SJSA1 (cell line): ENCODE measurements at places on chromosomes 4 and X. TPM values are rescaled to one million over a fixed set of nuclear protein-coding genes. Genes with fewer than 3 reads are reported as not detected.
A peak's percentile ranks its signal among the peaks of the same experiment; 100 is the strongest.

DNA sequence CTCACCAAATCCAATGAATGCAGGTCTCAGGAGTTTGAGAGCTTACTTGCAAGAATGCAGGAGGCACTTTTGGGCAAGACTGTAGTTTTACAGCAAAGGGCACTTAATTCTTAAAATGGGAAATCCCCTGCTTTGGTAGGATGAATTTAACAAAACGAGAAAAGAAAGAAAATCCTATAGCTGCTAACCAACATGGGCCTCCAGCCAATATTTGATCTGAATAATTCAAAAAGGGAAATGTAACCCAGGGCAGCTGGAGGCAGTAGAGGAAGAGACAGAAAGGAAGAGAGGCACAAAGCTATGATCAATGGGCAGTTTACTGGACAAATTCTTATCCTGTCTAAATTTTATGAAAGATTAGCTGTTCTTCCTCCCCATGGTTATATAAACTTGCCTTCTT is 142.3 kb downstream of the SH3KBP1 start:
- H3K4me1 ChIP-seq = no peaks in the 10 kb centered on the region
- no peaks in the 10 kb centered on the region for H3K27me3 ChIP-seq
- no peak overlapping the region for H3K27ac ChIP-seq
- H3K4me3 ChIP-seq = no peak overlapping the region
- H3K36me3 ChIP-seq = no peaks in the 10 kb centered on the region
- no peak for DNase-seq

DNA sequence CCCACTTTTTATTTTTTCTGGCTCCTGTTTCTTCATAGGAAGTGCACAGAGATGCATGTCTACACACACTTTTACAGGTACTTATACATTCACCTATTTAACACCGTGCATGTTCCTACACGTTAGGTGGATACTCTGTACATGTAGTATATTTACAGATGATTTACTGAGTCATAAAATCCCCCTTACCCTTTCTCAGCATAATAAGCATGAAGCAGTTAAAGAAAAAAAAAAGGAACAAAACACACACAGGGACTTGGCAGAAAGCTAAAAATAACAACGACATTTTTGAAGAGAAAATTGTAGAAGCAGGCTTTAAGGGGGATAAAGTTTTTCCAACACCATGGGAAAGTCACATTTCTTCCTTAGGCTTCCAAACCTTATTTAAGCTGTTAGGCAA is 96.4 kb upstream of the IQCM start:
- no peaks in the 10 kb centered on the region for H3K27me3 ChIP-seq
- DNase-seq = no peak
- H3K4me3 ChIP-seq = no peak overlapping the region
- no peaks in the 10 kb centered on the region for H3K4me1 ChIP-seq
- no peaks in the 10 kb centered on the region for H3K36me3 ChIP-seq

DNA sequence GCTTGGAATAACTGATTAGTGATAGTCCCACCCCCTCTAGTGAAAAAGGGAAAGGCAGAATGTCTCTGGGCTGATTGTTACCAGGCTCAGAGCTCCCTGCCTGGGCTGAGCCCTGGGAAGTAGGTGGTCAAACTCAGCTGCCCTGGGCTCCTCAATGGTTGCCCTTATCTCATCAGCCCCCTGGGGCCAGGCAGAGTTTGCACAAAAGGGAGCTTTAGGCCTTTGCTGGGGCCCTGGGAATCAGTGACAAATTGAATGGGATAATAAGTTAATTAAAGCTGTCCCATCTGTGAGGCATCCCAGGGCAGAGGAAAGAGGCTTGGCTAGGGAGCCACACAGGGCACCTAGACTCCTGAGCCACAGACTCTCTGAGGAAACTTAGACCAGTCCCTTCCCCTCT is 89.0 kb downstream of the EFNB1 start:
- DNase-seq = no peak
- no peaks in the 10 kb centered on the region for H3K27me3 ChIP-seq
- H3K36me3 ChIP-seq = no peaks in the 10 kb centered on the region
- peaks cover 9% of the 10 kb centered on the region for H3K4me1 ChIP-seq

GRCh38 chr4:71765350-71765749 is 18.5 kb downstream of the GC start:
- no peak for DNase-seq
- no peak overlapping the region for H3K27ac ChIP-seq
- H3K36me3 ChIP-seq = no peaks in the 10 kb centered on the region
- no peaks in the 10 kb centered on the region for H3K27me3 ChIP-seq
- no peak overlapping the region for H3K4me3 ChIP-seq

GRCh38 chrX:134444681-134445080 is 15.3 kb upstream of the HPRT1 start:
- no peak for DNase-seq
- no peak overlapping the region for H3K27ac ChIP-seq
- H3K36me3 ChIP-seq = no peaks in the 10 kb centered on the region
- H3K4me1 ChIP-seq = no peaks in the 10 kb centered on the region
- no peak overlapping the region for H3K4me3 ChIP-seq

DNA sequence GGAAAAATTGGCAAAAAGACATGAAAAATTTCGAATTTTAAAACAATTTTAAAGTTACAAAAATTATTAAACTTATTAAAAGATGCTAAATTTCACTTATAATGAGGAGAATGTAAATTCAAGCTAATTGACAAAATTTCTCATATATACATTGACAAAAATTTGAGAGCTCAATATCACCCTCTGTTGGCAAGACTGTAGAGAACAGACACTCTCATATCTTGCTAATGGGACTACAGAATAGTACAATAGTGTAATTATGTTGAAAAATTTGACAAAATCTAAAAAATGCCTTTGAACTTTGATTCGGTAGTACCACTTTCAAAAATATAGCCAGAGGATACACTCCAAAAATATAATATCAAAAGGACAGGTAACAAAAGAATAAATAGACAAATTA is 29.8 kb downstream of the DCAF8L2 start:
- H3K36me3 ChIP-seq = no peaks in the 10 kb centered on the region
- H3K27ac ChIP-seq = no peak overlapping the region
- H3K4me1 ChIP-seq = no peaks in the 10 kb centered on the region
- H3K27me3 ChIP-seq = no peaks in the 10 kb centered on the region
- H3K4me3 ChIP-seq = no peak overlapping the region

GRCh38 chr4:3810111-3810680 is 44.0 kb downstream of the ADRA2C start:
- no peak for DNase-seq
- peaks cover 12% of the 10 kb centered on the region; the same call in 1 of the 2 replicates for H3K27me3 ChIP-seq
- no peak overlapping the region for H3K27ac ChIP-seq
- no peaks in the 10 kb centered on the region for H3K4me1 ChIP-seq
- no peaks in the 10 kb centered on the region for H3K36me3 ChIP-seq
- no peak overlapping the region for H3K4me3 ChIP-seq

- no peaks in the 10 kb centered on the region for H3K36me3 ChIP-seq
- no peaks in the 10 kb centered on the region for H3K27me3 ChIP-seq
- no peak overlapping the region for H3K4me3 ChIP-seq
Observed at GRCh38 chrX:17531500-17531899, 156.5 kb downstream of the NHS start.

- no peak overlapping the region for H3K27ac ChIP-seq
- no peaks in the 10 kb centered on the region for H3K27me3 ChIP-seq
- no peak overlapping the region for H3K4me3 ChIP-seq
- no peak for DNase-seq
Observed at GRCh38 chr4:30756553-30756952, 36.4 kb downstream of the PCDH7 start.

DNA sequence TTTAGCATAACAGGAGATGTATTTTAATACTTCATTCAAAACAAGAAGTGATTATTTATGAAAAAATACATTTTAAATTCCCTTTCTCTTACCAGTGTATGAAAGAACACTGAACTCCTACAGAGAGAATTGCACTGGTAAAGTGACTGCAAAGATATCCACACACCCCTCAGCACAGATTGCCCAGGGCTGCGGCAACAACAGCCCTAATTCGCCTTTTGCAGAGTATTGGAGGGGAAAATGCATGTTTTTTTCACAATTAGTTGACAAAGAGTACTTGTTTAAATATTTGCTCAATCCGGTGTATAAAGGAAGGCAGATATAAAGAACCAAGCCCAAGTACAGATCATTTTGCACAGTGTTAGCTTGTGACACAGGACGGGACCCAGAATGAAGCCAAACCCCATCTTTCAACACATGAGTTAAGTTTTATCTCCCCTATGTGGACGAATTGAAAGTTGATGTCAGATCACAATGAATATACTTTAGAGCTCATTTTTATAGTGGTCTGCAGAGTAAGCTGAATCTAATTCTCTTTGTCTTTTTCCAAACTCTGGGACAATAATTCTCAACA is 551.4 kb upstream of the IGFBP7 start:
- H3K4me1 ChIP-seq = no peaks in the 10 kb centered on the region
- H3K27me3 ChIP-seq = no peaks in the 10 kb centered on the region
- H3K36me3 ChIP-seq = no peaks in the 10 kb centered on the region
- no peak for DNase-seq
- no peak overlapping the region for H3K27ac ChIP-seq

GRCh38 chr4:33187035-33187434 is 2466.9 kb downstream of the PCDH7 start:
- H3K36me3 ChIP-seq = no peaks in the 10 kb centered on the region
- H3K27me3 ChIP-seq = no peaks in the 10 kb centered on the region
- H3K4me3 ChIP-seq = no peak overlapping the region
- H3K27ac ChIP-seq = no peak overlapping the region
- no peak for DNase-seq
- no peaks in the 10 kb centered on the region for H3K4me1 ChIP-seq

DNA sequence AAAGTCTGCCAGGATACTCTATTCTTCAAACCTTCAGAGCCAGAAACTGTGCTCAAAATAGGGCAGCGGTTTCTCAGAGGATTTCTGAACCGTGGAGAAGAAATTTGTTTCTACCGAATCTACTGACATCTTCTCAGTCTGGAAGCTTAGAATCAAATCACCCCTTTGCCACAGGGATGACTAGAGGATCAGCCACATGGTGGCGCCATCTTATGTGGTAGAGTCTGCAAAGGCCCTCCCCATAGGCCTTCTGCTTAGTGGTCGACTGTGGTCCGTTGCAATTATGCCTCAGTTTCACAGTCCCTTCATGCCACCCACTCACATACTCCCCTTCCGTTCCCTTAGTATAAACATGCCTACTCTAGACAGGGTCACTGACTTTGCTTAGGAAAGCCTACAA is 680.7 kb upstream of the SPANXN1 start:
- H3K4me1 ChIP-seq = no peaks in the 10 kb centered on the region
- no peaks in the 10 kb centered on the region for H3K36me3 ChIP-seq
- H3K27me3 ChIP-seq = no peaks in the 10 kb centered on the region
- no peak overlapping the region for H3K27ac ChIP-seq
- no peak overlapping the region for H3K4me3 ChIP-seq

DNA sequence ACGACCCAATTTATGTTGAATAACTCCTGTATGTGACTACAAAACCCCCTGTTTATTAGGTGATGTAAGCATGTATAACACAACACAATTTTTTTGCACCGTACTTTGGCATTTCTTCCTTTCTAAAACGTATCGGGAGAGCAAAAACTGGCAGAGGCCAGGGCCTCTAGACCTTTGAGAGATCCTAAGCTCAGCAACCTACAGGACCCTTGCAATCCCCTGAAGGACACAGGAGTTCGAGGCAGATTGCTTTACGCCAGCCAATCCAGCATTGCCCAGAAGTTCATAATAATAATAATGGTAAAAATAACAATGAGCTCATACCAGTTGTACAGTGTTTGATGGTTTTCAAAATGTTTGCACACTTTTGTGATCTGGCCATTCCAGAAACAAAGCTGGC is 7.7 kb downstream of the NKX3-2 start:
- DNase-seq = no peak
- H3K27me3 ChIP-seq = no peaks in the 10 kb centered on the region
- no peaks in the 10 kb centered on the region for H3K4me1 ChIP-seq
- no peaks in the 10 kb centered on the region for H3K36me3 ChIP-seq
- no peak overlapping the region for H3K4me3 ChIP-seq
- H3K27ac ChIP-seq = no peak overlapping the region

DNA sequence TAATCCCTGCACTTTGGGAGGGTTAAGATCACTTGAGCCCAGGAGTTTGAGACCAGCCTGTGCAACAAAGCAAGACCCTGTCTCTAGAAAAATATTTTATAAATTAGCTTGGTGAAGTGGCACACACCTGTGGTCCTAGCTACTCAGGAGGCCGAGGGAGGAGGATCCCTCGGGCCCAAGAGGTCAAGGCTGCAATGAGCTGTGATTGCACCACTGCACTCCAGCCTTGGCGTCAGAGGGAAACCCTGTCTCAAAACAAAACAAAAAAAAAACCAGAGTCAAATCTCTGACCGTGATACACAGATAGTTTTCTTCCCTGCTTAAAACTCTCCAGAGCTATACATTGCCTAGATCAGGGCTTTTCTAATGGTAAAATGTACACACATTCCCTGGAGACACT is 53.5 kb downstream of the CHST7 start:
- H3K27ac ChIP-seq = no peak overlapping the region
- no peak for DNase-seq
- no peaks in the 10 kb centered on the region for H3K27me3 ChIP-seq
- H3K4me1 ChIP-seq = peaks cover 23% of the 10 kb centered on the region
- H3K4me3 ChIP-seq = no peak overlapping the region

DNA sequence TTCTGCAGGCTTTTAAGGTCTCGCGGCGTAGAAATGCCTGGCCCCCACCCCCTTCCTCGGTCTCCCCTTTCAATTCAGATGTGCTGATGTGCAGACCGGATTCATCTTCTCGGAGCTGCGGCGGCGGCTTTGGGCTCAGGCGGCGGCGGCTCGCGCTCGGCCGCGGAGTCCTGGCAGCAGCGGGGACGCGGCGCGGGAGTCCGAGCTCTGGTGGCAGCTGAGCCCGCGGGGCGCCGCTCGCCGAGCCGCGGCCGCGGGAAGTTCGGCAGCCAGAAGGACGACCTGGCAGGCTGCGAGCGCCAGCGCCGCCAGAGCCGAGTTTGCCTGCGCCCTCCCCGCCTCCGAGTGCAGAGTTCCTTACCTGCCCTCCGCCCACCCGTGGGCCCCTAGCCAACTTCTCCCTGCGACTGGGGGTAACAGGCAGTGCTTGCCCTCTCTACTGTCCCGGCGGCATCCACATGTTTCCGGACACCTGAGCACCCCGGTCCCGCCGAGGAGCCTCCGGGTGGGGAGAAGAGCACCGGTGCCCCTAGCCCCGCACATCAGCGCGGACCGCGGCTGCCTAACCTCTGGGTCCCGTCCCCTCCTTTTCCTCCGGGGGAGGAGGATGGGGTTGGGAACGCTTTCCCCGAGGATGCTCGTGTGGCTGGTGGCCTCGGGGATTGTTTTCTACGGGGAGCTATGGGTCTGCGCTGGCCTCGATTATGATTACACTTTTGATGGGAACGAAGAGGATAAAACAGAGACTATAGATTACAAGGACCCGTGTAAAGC is 448 bp downstream of the TLL1 start:
- H3K27me3 ChIP-seq = peaks cover 49% of the 10 kb centered on the region
- H3K36me3 ChIP-seq = no peaks in the 10 kb centered on the region
- peaks cover 7% of the 10 kb centered on the region for H3K4me1 ChIP-seq
- DNase-seq = no peak
- H3K4me3 ChIP-seq = peak overlapping the region; percentile 16; the same call in 1 of the 2 replicates

DNA sequence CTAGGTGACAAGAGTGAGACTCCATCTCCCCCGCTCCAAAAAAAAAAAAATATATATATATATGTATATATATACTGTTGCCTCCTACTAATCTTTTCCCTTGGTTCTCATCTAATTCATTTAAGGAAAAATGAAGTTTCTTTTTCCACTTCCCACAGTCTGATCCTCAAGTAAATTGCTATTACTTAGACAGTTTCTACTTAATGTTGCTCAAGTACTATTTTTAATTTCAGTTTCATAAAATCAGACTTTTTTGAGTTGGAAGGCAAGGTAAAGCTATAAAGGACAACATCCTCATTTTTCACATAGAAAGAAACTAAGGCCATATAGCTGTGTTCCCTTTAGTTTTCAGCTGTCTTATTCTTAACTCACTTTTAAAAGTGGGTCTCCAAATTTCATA is 5.8 kb downstream of the RXFP1 start:
- no peaks in the 10 kb centered on the region for H3K27me3 ChIP-seq
- H3K27ac ChIP-seq = no peak overlapping the region
- H3K4me3 ChIP-seq = no peak overlapping the region
- H3K4me1 ChIP-seq = no peaks in the 10 kb centered on the region

PAGE1 gene
- total RNA-seq = not detected in 2 replicates

MTMR8 gene
- not detected in 2 replicates for total RNA-seq

MAGEA6 gene
- total RNA-seq = 0.08 TPM in 1 of 2 replicates, not detected in the other

ETDB gene
- total RNA-seq = not detected in 2 replicates
